ENCODE measurements at places on chromosomes 5 and 9. TPM values are rescaled to one million over a fixed set of nuclear protein-coding genes. Genes with fewer than 3 reads are reported as not detected.
A peak's percentile ranks its signal among the peaks of the same experiment; 100 is the strongest.

NDUFS4 gene
- 93.7 TPM for total RNA-seq

HRCT1 gene
- 16.0 TPM for total RNA-seq

GRCh38 chr9:468766-469426 is 254.2 kb downstream of the DOCK8 start:
- DNase-seq = no peak
- peak overlapping the region; percentile 57 for H3K4me3 ChIP-seq
- H3K4me1 ChIP-seq = no peaks in the 10 kb centered on the region
- peak overlapping the region; percentile 82 for H3K27ac ChIP-seq

PCDHGA7 gene
- 3.7 TPM for total RNA-seq

- H3K27ac ChIP-seq = peak overlapping the region; percentile 98
- H3K27me3 ChIP-seq = no peaks in the 10 kb centered on the region
- H3K4me1 ChIP-seq = peaks cover 34% of the 10 kb centered on the region
- DNase-seq = peak; percentile 75
- peak overlapping the region; percentile 100 for H3K4me3 ChIP-seq
Observed at GRCh38 chr5:138543730-138544104, 681 bp upstream of the ETF1 start.

DNA sequence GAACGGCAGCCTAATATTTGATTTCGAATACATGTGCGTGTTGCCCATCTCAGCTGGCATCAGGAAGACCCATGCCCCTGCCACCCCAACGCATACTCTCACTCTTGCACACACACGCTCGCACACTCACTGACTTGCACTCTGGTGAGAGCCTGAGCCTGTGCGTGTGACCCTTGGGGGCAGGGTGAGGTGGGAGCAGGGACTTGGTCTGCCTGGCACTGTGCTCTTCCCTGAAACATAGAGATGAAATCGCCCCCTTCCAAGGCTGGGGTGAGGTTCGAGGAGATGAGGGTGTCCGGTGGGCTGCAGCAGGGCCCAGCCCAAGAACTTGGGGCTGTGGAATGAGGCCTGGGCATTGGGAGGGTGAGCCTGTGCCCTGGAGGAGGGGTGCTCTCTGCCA is 1.2 kb downstream of the LCN9 start:
- no peak for DNase-seq
- no peak overlapping the region for H3K27ac ChIP-seq
- peaks cover 47% of the 10 kb centered on the region for H3K27me3 ChIP-seq
- no peak overlapping the region for H3K4me3 ChIP-seq
- no peaks in the 10 kb centered on the region for H3K36me3 ChIP-seq

SHC3 gene
- total RNA-seq = 2.3 TPM

DROSHA gene
- total RNA-seq = 31.5 TPM

LVRN gene
- 3.3 TPM for total RNA-seq

DNA sequence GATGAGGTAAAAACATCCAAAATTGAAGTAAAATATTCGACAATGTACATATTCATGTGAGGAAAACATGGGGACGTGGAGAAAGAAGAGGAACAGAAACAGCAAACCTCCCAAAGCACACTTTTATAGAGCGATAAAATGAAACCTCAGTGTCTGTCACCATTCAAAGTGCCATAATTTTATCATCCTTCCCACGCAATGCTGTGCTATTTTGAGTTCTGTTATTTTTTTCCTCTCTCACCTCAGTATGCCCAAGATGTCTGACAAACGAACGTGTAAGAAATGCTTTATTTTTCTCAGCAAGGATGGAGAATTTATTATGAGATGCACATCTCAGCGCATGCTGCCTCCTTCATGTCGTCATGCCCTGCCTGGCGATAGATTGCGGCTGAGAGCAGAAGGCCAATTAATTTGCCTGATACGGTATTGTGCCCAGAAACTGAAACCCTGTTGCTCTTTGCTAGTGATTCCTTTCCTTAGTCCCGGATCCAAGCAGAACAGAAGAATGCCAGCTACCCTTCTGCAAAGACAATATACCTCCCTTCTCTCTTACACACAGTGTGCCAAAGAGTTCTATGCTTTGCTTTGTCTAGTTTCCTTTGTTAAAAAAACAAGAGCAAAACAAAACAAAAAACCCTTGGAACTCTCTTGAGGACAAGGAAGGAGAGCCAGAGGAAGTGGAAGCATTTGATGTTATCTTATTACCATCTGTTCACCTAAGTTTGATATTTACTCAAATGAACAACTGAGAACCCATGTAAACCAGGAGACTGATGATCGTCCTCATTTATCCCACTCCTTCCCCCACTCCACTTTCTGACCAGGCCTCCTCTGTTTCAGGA is 192.4 kb downstream of the SEMA6A start:
- DNase-seq = no peak
- H3K36me3 ChIP-seq = no peaks in the 10 kb centered on the region
- no peaks in the 10 kb centered on the region for H3K27me3 ChIP-seq
- H3K4me1 ChIP-seq = no peaks in the 10 kb centered on the region
- no peak overlapping the region for H3K4me3 ChIP-seq

GRCh38 chr5:10320793-10321192 is 13.1 kb upstream of the CMBL start:
- no peak overlapping the region for H3K27ac ChIP-seq
- H3K4me1 ChIP-seq = no peaks in the 10 kb centered on the region
- H3K4me3 ChIP-seq = no peak overlapping the region
- H3K27me3 ChIP-seq = no peaks in the 10 kb centered on the region
- DNase-seq = peak; percentile 3
- no peaks in the 10 kb centered on the region for H3K36me3 ChIP-seq

PCDHB13 gene
- 5.9 TPM for total RNA-seq

- no peak overlapping the region for H3K4me3 ChIP-seq
- H3K27me3 ChIP-seq = no peaks in the 10 kb centered on the region
- no peaks in the 10 kb centered on the region for H3K36me3 ChIP-seq
- no peak overlapping the region for H3K27ac ChIP-seq
Observed at GRCh38 chr9:77939149-77939668, 92.4 kb downstream of the GNAQ start.

DNA sequence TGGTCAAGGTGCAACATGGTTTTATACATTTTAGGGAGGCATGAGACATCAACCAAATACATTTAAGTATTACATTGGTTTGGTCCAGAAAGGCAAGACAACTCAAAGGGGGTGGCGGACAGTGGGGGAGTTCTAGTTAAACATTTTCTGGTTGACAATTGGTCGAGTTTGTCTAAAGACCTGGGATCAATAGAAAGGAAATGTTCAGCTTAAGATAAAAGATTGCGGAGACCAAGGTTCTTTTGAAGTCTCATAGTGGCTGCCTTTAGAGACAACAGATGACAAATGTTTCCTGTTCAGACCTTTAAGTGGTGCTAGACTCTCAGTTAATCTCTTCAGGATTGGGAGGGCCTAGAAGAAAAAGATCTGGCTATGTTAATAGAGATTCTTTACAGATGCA is 47.7 kb upstream of the TTC39B start:
- H3K27ac ChIP-seq = no peak overlapping the region
- no peak overlapping the region for H3K4me3 ChIP-seq
- H3K4me1 ChIP-seq = no peaks in the 10 kb centered on the region
- H3K27me3 ChIP-seq = no peaks in the 10 kb centered on the region
- H3K36me3 ChIP-seq = no peaks in the 10 kb centered on the region

- no peaks in the 10 kb centered on the region for H3K4me1 ChIP-seq
- H3K27ac ChIP-seq = no peak overlapping the region
- no peaks in the 10 kb centered on the region for H3K36me3 ChIP-seq
- no peak for DNase-seq
- H3K27me3 ChIP-seq = no peaks in the 10 kb centered on the region
Observed at GRCh38 chr9:80976403-80976802, 712.9 kb downstream of the TLE1 start.

TAL2 gene
- total RNA-seq = not detected

DNA sequence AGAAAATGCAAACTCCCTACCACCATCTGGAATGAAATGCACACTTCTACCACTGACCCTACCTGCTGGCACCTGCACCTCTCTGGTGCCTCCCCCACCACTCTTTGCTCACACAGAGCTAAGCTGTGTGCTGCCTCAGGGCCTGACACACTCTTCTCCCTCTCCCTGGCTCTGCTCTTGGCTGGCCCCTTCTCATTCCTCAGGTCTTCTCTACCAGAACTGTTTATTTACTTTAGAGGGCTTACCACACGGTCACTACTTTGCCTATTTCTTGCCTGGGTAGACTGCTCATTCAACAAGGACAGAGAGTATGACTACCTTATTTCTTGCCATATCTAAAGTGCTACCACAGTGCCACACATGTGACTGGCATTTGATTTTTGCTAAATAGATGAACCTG is 3.3 kb downstream of the REEP5 start:
- no peaks in the 10 kb centered on the region for H3K36me3 ChIP-seq
- no peaks in the 10 kb centered on the region for H3K27me3 ChIP-seq
- H3K4me3 ChIP-seq = no peak overlapping the region
- peaks cover 18% of the 10 kb centered on the region for H3K4me1 ChIP-seq

DNA sequence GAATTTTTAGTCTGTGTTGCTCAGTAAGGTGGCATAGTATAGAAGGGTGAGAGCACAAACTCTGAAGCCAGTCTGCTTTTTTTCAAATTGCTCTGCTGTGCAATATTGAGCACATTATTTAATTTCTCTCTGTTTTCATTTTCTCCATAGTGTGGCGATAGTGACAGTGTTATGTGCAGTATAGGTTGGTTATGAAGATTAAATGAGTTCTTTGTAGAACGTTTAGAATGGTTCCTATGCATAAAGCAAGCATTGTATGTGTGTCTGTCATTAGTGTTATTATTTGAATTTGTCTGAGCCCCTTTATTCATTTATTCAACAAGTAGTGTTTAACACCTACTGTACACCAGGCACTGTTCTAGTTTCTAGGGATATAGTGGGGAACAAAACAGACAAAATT is 9.2 kb downstream of the PRR16 start:
- no peaks in the 10 kb centered on the region for H3K27me3 ChIP-seq
- H3K27ac ChIP-seq = no peak overlapping the region
- no peak for DNase-seq

DNA sequence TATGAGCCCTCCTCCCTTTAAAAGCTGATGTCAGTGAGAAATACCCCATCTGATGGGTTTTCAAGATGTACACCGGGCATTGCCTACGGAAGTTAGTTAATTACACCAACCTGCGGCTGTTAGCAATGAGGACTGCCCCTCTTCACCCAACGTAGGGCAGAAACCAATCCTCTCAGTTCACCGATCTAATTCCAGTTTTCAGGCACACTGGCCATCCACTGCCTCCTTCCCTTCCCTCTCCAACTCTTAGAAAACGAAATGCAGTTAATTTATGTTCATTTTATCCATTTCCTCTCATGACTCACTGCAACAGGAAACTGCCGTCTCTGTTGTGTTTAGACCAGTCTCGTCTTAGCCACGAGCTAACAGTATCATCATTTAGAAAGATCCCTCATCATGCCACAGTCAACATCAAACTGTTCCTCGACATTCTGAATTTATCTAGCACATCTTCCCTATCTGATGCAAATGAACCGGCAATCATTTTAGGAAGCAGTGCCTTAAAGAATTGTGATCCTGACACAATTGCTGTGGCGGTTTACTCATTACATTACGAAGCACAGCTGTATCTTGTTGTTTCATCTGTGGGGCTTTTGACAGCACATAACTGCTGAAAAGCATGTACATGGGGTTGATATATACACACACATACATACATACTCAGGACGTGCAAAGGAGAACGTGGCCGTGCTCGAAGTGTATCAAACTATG is 168.6 kb downstream of the EFNA5 start:
- no peak overlapping the region for H3K27ac ChIP-seq
- no peaks in the 10 kb centered on the region for H3K27me3 ChIP-seq
- H3K36me3 ChIP-seq = no peaks in the 10 kb centered on the region
- no peaks in the 10 kb centered on the region for H3K4me1 ChIP-seq
- no peak overlapping the region for H3K4me3 ChIP-seq

PRRX2 gene
- 9.9 TPM for total RNA-seq

DNA sequence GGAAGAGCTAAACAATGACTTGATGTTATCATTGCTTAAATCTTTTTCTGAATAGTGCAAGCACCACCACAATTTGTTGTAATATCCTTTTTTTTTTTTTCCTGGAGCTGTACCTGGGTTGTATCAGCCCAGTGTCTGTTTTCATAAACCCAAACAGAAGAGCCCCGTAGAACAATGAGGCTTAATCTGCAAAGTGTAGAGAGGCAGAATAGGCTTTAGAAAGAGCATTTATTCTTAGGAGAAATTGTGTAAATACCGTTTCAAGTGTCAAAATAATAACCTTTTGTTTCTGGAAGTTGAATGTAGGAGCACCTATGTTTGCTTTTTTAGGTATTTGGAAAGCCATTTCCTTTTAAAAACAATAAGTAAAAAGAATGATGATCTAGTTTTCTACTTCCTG is 26.4 kb downstream of the RGS7BP start:
- no peak overlapping the region for H3K4me3 ChIP-seq
- no peaks in the 10 kb centered on the region for H3K4me1 ChIP-seq
- DNase-seq = no peak
- no peaks in the 10 kb centered on the region for H3K36me3 ChIP-seq
- H3K27me3 ChIP-seq = no peaks in the 10 kb centered on the region

CSNK1A1 gene
- total RNA-seq = 287 TPM

GRCh38 chr5:171400169-171400568 is 12.5 kb downstream of the NPM1 start:
- H3K27ac ChIP-seq = no peak overlapping the region
- DNase-seq = no peak
- no peak overlapping the region for H3K4me3 ChIP-seq
- H3K27me3 ChIP-seq = no peaks in the 10 kb centered on the region
- no peaks in the 10 kb centered on the region for H3K4me1 ChIP-seq

GRCh38 chr9:132020820-132021510 is 58.7 kb downstream of the MED27 start:
- no peak for DNase-seq
- no peak overlapping the region for H3K4me3 ChIP-seq
- H3K4me1 ChIP-seq = no peaks in the 10 kb centered on the region
- H3K36me3 ChIP-seq = no peaks in the 10 kb centered on the region
- H3K27ac ChIP-seq = no peak overlapping the region

GRCh38 chr9:128575469-128575868 is 23.1 kb downstream of the SPTAN1 start:
- no peaks in the 10 kb centered on the region for H3K4me1 ChIP-seq
- H3K36me3 ChIP-seq = peaks cover 26% of the 10 kb centered on the region
- H3K4me3 ChIP-seq = no peak overlapping the region
